ENCODE measurements at places on chromosomes 13 and 19.

DNA sequence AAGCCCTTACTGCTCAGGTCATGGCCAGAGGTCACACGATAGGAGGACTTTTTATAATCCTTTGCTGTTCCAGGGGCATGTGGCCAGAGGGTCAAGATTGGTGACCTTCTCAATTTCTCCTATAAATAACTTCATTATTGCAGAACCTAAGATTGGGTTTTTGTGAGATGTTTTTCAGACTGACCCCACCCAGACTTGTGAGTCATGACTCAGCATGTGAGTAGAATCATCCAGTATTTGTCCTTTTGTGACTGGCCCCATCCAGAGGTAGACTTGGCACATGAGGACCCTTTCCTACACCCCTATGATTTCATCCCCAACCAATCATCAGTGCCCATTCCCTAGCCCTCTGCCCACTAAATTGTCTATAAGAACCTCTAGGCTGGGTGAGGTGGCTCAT is 84.5 kb upstream of the ABCC4 start:
- DNase-seq, result no peak

DNA sequence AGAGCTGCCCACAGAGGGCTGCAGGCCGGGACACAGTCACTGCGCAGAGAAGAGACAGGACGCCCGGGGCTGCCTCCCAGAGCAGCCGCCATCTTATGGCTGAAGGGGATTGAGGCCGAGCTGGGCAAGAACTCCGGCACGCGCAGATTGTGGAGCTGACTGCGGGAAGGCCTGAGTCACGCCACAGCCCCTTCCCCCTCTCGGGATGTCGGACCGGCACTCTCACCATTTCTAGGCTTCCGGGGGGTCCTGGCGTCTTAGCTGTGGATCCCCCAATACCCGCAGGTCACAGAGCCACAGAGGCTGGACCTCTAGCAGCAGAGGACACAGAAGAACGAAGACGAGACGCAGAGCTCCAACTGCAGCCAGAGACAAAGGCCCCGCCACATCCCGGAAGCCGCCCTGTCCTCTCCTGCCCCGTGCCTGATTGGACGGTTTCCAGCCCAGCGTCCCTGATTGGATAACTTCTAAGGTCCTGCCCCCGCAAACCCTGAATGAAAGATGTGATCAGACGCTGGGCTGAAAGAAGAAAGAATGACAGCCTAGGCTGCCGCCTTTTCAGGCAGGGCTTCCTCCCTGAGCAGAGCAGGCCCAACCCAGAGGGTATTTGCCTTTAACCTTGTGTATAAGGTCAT is at the start of gene ZNF43:
TSS of gene ZNF43 (minus strand) at position 373 of the 635 bp plus-strand sequence. CDS start at position 229, 144 bp downstream.
- peak; percentile 97 for DNase-seq

DNA sequence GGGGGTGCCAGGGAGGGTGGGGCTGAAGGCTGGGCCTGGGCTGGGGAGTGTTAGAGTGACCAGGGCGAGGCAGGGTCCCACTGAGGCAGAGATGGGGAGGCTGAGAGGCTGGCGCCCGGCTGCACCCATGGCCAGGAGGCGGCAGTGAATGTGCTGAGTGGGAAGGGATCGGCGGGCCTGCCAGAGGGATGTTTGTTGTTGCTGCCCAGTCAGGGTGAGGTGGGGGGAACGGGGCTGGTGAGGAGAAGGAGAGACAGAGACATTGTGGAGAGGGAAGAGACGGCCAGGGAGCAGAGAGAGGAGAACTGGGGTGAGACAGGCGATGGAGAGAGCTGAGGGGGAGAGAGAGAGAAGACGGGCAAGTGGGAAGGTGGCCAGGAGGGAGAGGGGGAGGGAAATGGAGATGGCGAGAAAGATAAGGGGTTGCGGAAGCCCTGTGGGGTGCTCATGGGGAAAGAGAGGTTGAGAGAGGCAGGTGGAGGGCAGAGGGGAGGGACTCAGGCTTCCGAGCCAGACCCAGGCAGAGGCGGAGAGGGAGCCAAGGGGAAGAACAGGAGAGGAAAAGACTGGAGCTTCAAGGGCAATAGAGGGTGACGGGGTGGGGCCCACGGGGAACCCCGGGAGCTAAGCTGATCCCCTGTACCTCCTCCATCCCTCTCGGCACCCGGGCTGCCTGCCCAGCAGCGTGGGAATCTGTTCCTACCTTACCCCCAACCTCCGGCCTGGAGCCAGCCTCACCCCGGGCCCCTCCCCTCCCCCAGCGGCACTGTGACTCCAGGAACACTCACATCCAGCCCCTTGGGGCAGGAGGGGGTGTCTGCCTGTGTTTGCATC is 690 bp upstream of the B3GNT8 start:
- no peak for DNase-seq

DNA sequence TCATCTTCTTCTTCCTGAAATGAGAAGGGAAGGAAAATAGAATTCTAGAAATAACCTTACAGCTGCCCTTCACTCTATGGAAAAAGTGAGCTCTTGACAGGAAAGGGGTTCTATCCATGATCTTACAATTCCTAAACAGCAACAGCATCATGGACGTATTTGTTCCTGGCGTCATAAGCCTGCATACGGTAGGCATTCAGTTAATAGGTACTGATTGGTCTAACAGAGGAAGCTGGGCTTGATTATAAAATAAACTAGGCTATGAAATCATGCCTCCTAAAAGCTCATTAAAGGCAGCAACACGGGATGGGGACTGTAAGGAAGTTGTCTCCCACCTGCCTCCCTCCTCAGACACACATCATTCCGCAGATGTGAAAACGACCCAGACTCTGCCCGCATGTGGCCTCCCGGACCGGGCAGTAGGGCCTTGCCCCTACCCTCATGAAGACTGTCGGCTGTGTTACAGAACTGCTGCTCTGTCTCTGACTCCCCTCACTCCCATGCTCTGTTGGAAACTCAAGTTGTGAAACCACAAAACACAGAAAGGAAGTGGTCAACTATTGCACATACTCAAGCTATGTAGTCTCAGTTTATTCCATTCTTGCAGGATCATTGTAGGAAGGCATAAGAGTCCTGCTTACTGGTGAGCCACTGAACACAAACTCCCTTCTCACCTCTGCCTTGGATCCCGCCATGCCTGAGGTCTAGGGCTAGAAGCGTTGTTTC is 129.8 kb downstream of the DLEU7 start:
- DNase-seq, result no peak

DNA sequence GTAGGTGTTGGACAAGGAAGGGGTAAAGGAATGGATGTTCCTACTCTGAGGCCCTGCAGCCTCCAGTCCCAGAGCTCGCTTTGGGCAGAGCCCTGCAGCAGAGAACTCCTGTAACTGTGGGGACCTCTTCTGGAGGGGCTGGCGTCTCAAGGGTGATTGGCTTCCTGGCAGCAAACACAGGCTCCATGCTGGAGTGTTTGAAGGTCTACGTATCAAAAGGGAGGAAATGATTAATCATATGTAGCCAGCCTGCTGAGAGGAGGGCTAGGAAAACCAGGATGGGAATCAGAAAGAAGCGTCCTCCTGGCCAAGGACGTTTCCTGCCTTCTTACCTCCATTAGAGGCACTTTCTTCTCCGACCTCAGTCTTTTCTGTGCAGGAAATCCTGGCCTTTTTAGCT is 208.5 kb downstream of the TSHZ3 start:
- DNase-seq, result no peak

GRCh38 chr13:109715902-109716301 is 70.5 kb downstream of the IRS2 start:
- DNase-seq, result no peak

DNA sequence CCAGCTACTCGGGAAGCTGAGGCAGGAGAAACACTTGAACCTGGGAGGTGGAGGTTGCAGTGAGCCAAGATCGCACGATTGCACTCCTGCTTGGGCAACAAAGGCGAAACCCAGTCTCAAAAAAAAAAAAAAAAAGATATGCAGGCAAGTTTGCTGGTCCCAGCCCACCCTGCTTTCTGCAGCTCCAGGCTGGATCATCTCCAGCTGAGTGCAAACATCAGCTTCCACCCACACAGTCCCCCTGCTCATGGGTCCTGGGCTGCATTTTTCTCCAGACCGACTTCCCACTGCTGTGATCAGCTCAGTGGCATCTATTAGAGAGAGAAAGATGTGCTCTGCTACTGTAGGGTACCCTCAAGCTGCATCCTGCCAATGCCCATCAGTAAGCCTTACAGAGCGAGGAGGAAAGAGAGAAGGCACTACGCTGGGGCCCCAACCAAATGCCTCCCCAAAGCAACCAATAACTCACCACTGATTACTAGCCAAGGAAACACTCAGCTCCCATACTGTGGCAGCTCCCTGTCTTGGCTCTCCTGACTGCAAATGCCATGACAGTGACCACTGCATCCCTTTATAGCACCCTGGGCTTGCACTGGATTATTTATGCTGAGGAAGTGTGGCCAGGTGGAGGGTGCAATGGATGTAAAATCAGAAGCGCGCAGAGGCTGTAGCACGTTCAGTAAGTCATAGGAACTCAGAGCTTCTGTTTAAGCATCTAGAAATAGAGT is 170.9 kb upstream of the ZNF507 start:
- no peak for DNase-seq
